ENCODE measurements at places on chromosomes 7 and 10.
A peak's percentile ranks its signal among the peaks of the same experiment; 100 is the strongest.

DNA sequence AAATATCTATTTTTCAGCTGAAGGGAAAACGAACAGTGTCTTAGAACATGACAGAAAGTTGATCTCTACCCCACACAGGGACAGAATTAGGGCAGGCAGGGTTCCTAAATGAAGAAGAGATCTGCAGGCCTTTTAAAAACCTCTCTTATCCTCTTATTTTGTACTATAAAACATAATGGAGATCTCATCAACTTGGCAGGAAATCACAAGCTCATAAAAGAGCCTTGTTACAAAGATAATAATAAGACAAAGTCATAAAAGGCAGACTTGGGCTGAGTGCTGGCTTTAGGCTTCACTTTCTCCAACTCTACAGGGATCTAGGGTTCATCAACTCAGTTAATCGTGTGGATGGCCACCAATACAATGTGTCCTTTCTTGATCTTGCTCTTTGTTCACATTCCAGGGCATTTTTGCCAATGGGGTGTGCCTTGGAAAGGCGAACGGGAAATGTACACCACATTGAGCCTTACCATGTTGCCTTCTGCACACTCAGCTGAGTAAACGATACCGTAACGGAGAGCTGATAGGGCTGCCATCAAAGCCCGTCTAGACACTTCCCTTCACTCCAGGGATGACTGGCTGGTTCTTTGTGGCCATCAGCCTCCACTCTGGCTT, 7.1 kb upstream of the TEX36 start:
- DNase-seq = no peak

- DNase-seq = peak; percentile 73
These were observed 6.9 kb upstream of the ZNF503 start for GRCh38 chr10:75408509-75408875.

- DNase-seq = no peak
These were observed 3.5 kb upstream of the RGS10 start for GRCh38 chr10:119546009-119546408.

DNA sequence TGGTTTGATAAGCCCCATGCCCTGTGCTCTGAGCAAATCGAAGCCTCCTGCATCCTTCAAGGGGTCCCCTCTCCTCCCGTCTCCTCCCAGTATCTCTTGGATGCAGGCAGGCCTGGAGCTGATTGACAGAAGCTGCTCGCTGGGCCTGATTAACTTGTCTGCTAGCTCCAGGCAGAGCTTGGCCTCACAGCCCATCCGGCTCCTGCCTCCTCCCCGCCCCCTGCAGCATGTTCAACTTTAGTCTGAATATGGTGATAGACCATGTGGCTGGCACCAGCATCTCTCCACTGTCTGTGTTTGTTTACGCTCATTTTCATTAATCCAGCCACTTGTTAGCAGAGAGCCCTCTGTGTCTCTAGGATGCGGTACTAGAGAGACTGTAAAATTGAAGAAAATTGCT, 432.2 kb downstream of the DPP6 start:
- DNase-seq = no peak

- no peak for DNase-seq
These were observed 85.8 kb downstream of the AGMO start for GRCh38 chr7:15475808-15476530.

DNA sequence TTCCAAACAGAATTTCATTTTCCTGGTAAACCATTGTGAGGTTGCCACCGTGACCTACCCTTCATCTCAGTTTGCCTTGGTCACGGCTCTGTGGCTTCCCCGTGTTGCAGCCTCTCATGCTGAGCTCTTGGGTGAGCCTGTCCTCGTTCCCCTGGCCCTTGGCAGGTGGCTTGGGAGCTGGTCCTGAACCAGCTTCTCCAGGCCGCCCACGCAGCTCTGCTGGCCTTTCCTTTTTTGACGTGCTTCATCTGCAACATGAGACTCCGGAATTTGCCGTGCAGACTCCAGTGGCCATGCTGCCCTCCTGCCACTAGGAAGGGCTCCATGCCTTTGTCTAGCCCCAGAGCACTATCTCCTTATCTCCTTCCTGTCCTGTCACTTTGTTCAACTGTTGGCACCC, 93.0 kb upstream of the NPS start:
- no peak for DNase-seq

DNA sequence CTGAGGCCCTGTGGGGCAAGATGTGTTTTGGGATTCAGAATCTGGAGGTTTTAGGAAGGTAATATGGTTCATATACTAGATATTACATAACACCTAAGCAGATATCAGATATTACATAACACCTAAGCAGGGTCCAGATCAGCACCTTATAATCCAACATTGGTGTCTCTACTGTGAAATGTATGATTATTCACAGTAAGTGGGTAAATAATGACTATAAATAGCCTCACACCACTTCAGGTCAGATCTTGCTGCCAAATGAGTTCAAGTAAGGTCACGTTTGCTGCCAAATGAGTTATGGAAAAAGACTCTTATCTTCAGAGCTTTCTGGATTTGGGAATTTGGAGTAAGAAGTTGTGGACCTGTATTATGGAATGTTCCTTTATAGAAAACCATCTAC, 14.6 kb downstream of the ADRB1 start:
- no peak for DNase-seq

DNA sequence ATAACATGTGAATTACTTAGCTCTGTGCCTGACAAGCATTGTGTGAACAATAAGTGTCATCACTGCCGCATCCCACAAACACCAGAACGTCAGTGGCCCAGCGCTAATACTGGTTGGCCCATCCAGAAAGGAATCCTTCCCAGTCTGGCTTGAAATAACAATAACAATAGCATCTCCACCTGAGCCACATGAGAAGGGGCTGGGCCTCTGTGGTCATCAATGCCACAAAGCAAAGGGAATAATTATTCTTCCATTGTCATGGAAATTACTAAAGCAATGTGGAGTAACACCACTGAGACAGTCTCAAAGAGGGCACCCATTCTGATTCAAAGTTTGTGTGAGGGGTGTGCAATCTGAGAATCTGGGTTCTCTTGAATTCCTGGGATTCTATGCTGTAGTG, 105.7 kb upstream of the INHBA start:
- DNase-seq = no peak

DNA sequence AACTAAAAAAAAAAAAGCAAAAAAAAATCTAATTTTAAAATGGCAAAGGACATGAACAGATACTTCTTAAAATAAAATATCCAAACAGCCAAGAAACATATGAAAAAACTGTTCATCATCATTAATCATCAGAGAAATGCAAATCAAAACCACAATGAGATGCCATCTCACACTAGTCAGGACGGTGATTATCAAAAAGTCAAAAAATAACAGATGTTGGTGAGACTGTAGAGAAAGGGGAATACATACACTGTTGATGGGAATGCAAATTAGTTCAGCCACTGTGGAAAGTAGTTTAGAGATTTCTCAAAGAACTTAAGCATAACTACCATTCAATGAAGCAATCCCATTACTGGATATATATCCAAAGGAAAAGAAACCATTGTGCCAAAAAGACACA, 30.2 kb downstream of the COBL start:
- no peak for DNase-seq

DNA sequence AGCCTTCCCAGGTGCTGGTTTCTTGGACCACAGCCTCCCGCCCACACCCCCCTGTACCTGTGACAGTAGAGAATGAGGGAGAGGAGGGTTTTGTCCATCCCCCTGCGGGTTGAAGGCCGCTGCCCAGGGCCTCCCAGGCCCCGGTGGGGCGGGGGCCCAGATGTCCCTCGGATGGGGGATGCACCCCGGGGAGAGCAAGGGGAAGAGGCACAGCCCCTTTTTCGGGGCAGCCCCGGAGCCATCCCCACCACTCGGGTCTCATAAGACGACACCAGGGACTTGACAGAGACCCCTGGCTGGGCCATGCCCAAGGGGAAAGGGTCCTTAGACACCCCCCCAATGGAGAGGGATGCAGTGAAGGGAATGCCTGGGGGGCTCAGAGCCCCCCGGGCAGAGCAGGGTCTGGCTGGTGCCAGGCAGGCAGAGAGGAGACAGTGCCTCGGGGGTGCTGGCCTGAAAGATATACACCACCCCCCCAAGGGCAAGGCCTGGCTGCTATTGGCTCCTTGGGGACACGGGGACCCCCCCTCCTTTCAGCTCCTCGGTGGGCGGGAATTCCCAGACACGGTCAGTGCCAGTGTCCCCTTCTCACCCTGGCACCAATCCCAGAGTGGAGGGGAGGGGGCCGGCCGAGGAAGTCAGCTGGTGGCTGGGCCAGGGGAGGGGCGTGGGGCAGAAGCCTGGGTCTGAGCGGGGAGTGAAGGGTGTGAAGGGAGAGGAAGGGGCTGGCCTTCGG, 3.7 kb upstream of the SPACDR start:
- no peak for DNase-seq

DNA sequence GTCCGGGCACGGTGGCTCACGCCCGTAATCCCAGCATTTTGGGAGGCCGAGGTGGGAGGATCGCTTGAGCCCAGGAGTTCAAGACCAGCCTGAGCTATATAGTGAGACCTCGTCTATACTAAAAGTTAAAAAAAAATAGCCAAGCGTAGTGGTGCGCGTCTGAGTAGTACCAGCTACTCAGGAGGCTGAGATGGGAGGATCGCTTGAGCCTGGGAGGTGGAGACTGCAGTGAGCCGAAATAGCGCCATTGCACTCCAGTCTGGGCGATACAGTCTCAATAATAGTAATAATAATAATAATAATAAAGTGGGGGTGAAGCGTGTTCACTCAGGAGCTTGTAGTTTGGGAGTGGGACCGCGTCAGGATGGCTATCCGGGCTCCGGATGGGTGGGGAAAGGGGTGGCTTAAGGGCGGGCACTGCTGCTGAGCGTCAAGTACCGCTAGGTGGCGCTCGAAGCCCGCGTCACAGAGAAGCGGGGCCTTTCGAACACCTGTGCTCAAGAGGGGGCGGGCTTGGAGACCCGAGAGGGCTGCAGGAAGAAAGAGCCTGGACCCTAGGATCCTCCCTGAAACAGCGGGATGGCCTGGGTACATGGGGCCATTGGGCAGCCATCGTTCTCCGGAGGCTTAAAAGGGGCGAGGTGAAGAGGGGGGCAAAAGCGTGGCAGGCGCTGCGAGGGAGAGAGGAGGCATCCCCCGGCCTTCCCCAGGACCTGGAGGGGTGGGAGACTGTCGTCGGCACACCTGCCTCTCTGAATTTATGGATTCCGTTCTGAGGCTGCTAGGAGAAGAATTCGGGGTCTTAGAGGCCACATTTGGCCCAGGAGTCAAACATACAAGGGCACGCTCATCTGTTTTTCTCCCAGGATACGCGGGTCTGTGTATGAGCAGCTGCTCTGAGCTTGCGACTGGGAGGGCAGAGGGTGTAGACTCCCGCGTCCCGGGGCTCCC, 14.5 kb downstream of the LBX1 start:
- peak; percentile 89 for DNase-seq
